EL (cell line): ENCODE measurements at places on chromosomes 2 and 18.
A peak's percentile ranks its signal among the peaks of the same experiment; 100 is the strongest.

DNA sequence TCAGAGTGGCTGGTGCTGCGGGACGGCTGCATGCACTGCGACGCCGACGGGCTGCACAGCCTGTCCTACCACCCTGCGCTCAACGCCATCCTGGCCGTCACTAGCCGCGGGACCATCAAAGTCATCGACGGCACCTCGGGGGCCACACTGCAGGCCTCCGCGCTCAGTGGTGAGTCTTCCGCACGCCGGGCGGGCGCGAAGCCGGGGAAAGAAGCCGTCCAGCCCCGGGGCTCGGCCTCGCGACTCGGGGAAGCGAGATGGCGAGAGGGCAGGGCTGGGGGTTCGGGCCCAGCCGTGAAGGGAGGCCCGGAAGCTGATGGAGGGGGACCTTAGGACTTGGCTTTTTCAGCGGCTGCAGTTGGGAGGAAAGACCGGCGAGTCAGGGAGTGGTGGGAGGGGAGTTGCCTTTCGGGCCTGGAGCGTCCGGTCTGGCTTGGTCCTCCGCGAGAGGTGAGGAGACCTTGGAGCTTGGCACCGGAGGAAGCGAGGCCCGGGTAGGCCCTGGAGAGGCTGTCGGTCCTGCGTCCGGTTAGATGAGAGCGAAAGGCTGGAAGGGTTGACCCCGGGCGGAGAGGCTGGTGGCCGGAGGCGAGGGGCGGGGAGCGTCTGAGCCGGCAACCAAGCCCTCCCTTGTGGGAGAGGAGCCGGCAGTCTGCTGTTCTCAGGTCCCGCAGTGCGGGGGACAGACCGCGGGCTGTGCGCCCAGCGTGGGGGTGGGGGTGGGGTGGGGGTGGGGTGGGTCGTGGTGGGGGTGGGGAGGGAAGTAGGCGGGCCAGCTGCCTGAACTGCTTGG, 691 bp downstream of the BIRC6 start:
- peak; percentile 43 for DNase-seq

DNA sequence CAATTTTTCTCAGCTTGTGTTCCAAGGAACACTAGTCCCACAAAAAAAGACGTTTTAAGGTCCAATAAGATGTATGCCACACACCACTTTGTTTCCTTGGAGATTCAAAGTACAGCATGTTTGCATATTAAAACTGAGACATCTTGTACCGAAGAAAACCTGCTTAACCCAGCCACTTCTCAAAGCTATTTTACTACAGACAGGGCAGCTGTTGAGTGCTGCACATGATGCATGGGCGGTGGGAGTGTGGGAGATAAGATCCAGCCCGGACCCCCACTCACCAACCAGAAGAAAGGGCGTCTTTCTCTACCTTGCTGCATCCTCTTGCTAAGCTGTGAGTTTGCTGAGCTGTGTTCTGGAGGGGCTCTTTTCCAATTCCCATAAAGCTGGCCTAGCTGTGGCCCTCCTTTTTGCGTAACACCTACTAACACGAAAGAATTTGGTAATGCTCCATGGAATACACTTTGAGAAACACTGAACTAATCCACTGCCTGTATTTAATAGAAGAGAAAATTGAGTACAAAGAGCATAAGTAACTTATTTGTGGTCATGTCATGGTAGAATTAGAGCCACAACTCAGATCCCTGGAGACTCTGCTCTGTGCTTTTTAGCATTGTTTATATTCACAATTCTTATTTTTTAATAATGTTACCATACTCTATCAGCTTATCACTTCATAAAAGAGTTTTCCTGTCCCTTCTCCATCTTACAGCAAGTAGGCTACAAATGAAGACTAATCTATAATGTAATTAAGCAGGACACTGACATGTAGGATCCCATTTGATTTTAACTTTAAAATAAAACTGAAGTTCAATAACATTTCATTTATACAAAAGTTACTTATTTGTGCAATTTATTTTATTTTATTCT, 90.0 kb downstream of the PLEKHM3 start:
- no peak for DNase-seq

- no peak for DNase-seq
These were observed 824.2 kb downstream of the PLCL1 start for GRCh38 chr2:198628596-198628995.

DNA sequence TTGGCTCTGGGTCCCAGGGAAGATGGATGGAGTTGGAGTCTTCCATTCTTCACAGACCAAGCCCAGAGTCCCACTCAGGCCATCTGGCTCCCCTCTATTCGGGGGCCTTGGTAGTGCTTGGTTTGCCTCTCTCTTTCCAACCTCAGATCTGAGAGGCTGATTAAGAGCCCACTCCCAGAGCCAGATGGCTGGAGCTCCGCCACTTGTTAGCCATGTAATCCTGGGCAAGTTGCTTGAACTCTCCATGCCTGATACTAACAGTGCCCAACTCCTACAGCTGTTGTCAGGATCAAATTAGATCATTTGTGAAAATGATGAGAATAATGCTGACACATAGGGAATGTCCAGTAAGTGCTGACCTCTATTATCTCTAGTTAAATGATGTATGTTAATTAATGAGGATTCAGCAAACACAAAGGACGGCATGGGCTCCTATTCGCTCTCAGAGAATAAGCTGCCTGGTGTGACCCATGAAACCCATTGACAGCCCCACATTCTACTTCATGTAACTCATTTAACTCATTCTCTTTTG, 46.6 kb upstream of the SLC14A1 start:
- no peak for DNase-seq

GRCh38 chr2:233185330-233185729, 66.1 kb upstream of the ATG16L1 start:
- no peak for DNase-seq

DNA sequence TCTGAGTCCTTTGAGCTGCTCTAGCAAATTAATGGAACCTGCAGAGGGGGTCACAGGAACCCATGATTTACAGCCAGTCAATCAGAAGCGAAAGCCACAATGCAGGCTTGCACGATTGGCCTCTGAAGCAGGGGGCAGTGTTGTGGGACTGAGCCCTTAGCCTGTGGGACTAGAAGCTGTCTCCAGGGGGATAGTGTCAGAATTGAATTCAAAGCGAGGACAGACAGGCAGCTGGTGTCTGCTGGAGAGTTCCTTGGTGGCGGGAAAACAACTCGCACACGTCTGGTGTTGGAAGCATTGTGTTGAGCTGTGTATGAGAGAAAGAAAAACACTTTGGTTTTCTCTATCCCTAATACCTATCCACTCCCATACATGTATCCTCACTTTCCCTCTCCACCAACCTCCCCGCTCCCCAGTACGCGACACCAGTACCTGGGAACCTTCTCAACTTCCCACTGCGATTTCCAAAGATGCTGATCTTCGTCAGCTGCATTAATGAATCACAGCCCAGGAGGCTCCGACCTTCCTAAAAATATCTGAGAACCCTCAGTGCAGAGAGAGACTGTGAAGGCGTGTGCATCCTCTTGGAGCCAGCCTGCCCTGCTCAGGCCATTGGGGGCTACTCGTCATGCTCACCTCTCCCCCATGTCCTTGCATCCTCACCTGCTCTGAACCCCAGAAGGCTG, 88.2 kb downstream of the HS1BP3 start:
- no peak for DNase-seq

- DNase-seq: no peak
These were observed 35.6 kb upstream of the SYT4 start for GRCh38 chr18:43312891-43313290.

GRCh38 chr2:237223201-237223861, 137.6 kb downstream of the COPS8 start:
- DNase-seq: peak; percentile 99

- no peak for DNase-seq
These were observed 14.0 kb upstream of the CAVIN2 start for GRCh38 chr2:191860760-191861466.

- DNase-seq: no peak
These were observed 280.7 kb upstream of the SALL3 start for GRCh38 chr18:78698914-78699313.

- DNase-seq: no peak
These were observed 499.0 kb downstream of the NUP35 start for GRCh38 chr2:183623227-183623626.

- no peak for DNase-seq
These were observed 35.9 kb downstream of the MYO5B start for GRCh38 chr18:50158866-50159653.

GRCh38 chr2:7132753-7133152, 215.5 kb downstream of the RNF144A start:
- no peak for DNase-seq

- peak; percentile 87 for DNase-seq
These were observed 318.8 kb upstream of the THUMPD2 start for GRCh38 chr2:40097691-40098385.

- no peak for DNase-seq
These were observed 21.7 kb downstream of the BCL11A start for GRCh38 chr2:60531701-60532133.

- peak; percentile 93 for DNase-seq
These were observed 117.0 kb downstream of the MGAT5 start for GRCh38 chr2:134370655-134371445.

DNA sequence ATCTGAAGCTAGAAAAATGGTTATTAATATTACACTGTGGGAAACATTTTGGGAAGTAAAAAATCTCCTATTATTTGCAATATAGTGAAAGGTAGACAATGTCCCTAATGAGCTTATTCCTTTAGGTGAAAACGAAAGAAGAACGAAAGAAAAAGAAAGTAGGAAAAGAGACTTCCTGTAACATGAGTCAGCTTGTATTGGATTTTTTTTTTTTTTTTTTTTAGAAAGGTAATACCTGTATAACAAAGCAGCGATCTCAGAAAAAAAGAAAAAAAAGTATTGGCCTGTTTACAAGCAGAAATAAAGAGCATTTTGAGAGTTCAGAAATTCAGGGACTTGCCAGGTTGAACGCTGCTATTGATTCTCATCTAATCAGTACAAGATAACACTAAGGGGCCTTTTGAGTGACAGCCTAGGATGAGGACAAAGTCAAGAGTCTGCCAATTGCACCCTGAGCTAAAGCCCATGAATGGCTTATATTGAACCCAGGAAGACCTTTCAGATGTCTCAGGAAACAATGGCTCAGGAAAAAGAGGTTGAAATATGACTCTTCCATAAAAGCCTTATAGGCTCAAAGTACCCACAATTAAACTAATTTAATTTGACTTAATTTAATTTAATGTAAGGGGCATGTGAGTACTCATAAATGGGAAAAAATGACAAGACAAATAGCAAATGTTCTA, 615.6 kb upstream of the CDH2 start:
- no peak for DNase-seq

DNA sequence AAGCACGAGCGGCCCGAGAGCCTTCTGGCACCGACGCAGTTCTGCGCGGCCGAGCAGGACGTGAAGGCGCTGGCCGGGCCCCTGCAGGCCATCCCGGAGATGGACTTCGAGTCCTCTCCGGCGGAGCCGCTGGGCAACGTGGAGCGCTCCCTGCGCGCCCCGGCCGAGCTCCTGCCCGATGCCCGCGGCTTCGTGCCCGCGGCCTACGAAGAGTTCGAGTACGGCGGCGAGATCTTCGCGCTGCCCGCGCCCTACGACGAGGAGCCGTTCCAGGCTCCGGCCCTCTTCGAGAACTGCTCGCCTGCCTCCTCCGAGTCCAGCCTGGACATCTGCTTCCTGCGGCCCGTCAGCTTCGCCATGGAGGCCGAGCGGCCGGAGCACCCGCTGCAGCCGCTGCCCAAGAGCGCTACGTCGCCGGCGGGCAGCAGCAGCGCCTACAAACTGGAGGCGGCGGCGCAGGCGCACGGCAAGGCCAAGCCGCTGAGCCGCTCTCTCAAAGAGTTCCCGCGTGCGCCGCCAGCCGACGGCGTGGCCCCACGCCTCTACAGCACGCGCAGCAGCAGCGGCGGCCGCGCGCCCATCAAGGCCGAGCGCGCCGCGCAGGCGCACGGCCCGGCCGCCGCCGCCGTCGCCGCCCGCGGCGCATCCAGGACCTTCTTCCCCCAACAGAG, 70.4 kb downstream of the ARHGEF33 start:
- DNase-seq: peak; percentile 67

GRCh38 chr2:62016957-62017356, 111.5 kb downstream of the COMMD1 start:
- no peak for DNase-seq

GRCh38 chr2:149001496-149001895, 37.0 kb upstream of the LYPD6B start:
- DNase-seq: no peak

DNA sequence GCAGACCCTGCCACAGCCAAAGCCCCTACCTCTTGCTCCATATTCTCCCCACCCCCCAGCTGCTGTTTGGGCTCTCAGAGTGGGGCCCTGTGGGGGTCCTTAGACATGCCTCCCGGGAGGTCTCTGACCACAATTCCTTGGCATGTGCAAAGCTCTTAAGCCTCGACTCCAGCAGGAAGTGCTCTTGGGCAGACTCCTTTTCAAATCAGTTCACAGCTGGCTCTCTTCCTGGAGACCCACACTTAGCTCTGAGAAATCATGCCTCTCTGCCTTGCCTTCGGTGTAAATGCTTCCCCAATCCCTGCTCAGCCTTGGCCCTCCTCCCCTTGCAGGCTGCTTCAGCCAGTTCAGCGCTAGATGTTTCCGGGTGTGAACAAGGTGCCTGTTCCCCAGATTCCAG, 46.9 kb downstream of the NGEF start:
- DNase-seq: no peak

GRCh38 chr18:62164310-62164709, 22.5 kb downstream of the PIGN start:
- no peak for DNase-seq

DNA sequence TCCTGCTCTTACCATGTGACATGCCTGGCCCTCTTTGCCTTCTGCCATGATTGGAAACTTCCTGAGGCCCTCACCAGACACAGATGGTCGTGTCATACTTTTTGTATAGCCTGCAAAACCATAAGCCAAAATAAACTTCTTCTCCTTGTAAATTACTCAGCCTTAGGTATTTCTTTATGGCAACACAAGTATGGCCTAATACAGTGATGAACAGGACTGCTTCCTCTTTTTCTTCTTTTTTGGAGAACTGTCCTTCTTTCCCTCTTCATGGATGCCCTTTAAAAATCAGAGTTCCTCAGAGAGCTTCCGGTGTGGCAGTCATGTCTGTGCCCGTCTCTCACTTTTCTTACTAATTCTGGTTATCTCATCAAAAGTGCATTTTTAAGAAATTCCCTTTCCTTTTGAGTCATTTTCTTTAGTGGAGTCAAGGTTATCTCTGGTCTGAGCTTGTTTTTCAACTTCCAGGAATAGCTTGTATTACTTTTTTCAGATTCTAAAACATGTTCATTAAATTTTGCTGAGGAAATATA, 9.2 kb upstream of the IL1A start:
- DNase-seq: peak; percentile 17

DNA sequence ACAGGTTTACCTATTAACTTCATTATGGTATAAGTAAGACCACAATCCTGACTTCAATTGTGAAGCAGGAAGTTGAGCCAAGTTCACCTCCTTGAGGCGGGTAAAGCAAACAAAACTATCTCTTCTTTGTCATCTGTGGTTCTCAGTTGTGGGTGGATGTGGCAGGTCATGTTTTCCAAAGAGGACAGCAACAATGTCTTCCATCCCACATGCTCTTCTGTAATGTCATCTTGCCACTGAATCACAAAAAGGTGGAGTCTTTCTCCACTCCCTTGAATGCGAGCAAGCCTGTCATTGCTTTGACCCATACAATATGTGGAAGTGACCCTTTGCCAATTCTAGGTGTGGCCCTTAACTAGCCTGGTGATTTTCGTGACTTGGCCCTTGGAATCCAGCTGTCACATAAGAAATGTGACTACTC, 98.7 kb downstream of the GRB14 start:
- no peak for DNase-seq
